CD8-positive, alpha-beta memory T cell (primary cell): ENCODE measurements at places on chromosomes 12 and 14. TPM values are rescaled to one million over a fixed set of nuclear protein-coding genes. Genes with fewer than 3 reads are reported as not detected.

DNA sequence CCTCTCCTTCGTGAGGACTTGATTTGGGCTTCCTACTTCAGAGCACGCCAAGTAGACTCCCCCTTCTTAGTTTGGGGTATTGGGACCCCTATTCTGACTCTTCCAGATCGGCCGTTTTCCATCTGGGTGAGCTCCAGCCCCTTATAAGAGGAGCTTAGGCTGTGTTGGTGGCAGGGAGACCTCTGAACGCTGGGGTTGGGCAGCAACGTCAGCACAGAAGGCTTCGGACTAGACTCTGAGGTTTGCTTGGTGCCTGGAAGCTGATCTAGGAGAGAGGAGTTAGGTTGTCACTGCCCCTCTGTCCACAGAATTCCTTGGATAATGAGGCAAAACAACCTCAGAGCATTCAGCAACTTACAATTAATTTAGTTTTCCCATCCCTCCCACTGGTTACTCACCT lies 99.2 kb upstream of the RTL1 start:
- no peak overlapping the region for H3K4me3 ChIP-seq
- no peaks in the 10 kb centered on the region for H3K27me3 ChIP-seq
- H3K36me3 ChIP-seq = no peaks in the 10 kb centered on the region
- DNase-seq = no peak

DNA sequence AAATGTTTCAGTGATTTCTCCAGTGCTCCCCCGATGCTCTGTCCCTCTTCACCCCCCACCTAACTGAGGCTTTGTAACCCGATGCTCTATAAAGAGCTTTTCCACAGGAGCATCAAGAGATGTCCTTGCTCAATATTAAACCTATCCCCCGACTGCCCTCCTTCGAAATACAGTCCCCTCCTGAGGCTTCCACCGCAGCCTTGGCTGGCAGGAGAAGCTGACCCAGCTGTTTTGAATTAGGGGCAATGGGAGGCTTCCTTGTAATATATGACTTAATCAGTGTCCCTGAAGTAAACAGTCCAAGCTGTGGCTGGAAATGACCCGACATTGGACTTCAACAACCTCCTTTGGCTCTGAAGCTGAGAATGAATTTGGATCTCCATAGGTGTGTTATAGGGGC lies 62.4 kb downstream of the TMEM30B start:
- DNase-seq = no peak
- no peak overlapping the region for H3K4me3 ChIP-seq
- H3K36me3 ChIP-seq = no peaks in the 10 kb centered on the region
- peaks cover 8% of the 10 kb centered on the region for H3K27me3 ChIP-seq
- H3K4me1 ChIP-seq = no peaks in the 10 kb centered on the region
- H3K27ac ChIP-seq = no peak overlapping the region

The MANSC1 gene
- 0.31 TPM for total RNA-seq

The PRB2 gene
- not detected for total RNA-seq

The HVCN1 gene
- 18.5 TPM for total RNA-seq

DNA sequence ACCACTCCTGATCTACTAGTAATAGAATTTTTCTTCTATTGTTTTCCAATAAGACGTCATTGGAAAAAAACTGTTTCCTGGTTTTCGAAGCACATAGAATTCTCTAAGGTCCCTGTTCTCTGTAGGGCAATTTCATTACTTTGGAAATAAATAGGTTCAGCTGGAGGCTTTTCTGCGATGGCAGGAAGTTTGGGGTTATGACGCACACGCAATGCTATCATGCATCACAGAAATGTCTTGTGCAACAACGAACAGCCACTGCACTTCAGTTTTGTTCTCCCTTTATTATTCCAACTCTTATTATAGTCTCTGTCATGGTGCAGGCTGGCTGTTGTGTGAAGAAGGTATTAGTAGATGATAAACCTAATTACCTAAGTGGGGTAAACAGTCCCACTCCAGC lies 59.0 kb downstream of the KCNK10 start:
- no peaks in the 10 kb centered on the region for H3K4me1 ChIP-seq
- H3K36me3 ChIP-seq = no peaks in the 10 kb centered on the region
- no peak overlapping the region for H3K27ac ChIP-seq
- no peak overlapping the region for H3K4me3 ChIP-seq
- no peak for DNase-seq

The LGR5 gene
- total RNA-seq = not detected

DNA sequence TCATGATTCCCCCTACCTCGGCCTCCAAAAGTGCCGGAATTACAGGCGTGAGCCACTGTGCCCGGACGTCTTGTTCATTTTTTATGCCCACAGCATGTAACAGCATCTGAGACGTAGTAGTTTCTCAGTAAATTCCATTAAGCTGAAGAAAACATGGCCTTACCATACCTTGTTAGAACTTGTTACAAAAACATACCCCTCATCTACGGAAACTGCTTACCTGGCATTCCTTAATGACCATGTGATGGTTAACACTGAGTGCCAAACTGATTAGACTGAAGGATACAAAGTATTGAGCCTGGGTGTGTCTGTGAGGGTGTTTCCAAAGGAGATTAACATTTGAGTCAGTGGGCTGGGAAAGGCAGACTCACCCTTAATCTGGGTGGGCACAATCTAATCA lies 186.8 kb downstream of the CEP128 start:
- no peak for DNase-seq
- no peak overlapping the region for H3K27ac ChIP-seq
- no peak overlapping the region for H3K4me3 ChIP-seq
- H3K27me3 ChIP-seq = no peaks in the 10 kb centered on the region
- H3K36me3 ChIP-seq = no peaks in the 10 kb centered on the region

DNA sequence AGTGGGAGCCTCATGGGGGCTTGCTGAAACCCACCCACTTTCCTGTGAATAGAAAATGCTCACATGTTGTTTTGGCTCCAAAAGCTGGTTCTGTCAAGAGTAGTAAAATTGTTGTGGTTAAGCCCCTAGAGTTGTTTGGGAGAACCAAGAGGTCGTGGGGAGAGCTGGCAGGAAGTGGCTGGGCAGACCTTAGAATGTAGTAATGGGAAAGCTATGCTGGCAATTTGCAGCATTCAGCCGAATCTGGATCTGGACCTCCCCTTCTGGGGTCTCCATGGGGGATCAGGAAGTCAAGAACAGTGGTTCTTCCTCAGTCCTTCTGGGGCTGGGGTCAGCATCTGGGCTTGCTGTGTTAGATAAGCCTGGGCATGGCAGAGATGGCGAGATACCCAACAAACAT lies 150.6 kb upstream of the TBX3 start:
- no peaks in the 10 kb centered on the region for H3K36me3 ChIP-seq
- H3K27ac ChIP-seq = no peak overlapping the region
- no peak for DNase-seq
